ENCODE measurements at places on chromosomes 7 and 10. TPM values are rescaled to one million over a fixed set of nuclear protein-coding genes. Genes with fewer than 3 reads are reported as not detected.

C10orf62 gene
- total RNA-seq: not detected

GBX1 gene
- not detected for total RNA-seq

RTKN2 gene
- 0.18 TPM for total RNA-seq

NPFFR1 gene
- not detected for total RNA-seq

GJD4 gene
- not detected for total RNA-seq

CALHM3 gene
- total RNA-seq: not detected

GSTK1 gene
- 126 TPM for total RNA-seq

STK32C gene
- 8.8 TPM for total RNA-seq

SNX10 gene
- not detected for total RNA-seq

WDR86 gene
- total RNA-seq: not detected

XRCC2 gene
- 0.81 TPM for total RNA-seq

IGF2BP3 gene
- total RNA-seq: 45.5 TPM

TMEM225B gene
- total RNA-seq: not detected

C10orf67 gene
- total RNA-seq: not detected

SYT15B gene
- under 0.01 TPM for total RNA-seq

CAMK1D gene
- total RNA-seq: 2.9 TPM

CNTNAP2 gene
- total RNA-seq: under 0.01 TPM

ZC3HAV1 gene
- total RNA-seq: 28.0 TPM
